KBM-7 (cell line): ENCODE measurements at places on chromosomes 12 and 14.

- no peak for DNase-seq
Measured at GRCh38 chr12:18897823-18898222, 159.9 kb downstream of the CAPZA3 start.

DNA sequence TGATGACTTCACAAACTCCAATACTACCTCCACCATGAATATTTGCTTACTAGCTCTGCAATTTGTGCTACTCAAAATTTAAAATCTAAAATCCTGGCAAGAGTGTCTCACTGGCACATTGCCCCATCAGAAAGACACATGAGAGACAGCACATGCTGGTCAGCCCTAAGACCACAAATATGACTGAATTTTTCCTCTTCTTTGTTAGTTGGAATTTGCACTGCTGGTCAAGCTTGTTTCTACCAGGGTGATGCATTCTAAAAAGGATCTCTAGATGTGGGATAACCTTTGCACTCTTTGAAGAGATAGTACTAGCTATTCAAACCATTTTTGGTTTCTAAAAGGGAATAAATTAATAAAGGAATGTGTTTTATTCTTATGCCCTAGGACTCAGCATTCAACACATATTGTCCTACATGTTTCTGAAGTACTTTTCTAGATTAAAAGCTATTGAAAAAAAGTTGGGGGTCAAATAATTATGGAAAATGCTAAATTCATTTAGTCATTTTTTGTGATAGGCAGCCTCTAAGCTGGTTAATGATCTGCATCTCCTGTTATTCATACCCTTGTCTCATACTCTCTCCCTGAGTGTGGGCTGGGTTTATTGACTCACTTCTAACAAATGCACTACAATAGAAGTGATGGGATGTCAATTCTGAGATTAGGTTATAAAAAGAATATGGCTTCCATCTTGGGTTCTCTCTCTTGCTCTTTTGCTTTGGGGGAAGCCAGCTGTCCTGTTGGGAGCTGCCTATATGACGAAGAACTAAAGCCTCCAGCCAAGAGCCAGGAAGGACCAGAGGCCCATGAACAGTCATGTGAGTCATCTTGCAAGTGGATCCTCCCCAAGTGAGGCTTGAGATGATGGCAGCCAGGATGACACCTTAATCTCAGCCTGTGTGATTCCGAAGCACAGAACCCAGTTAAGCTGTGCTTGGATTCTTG, 211.5 kb upstream of the CRY1 start:
- no peak for DNase-seq

- DNase-seq: peak; percentile 21
Measured at GRCh38 chr12:10362325-10362724, 27.5 kb downstream of the KLRK1 start.

GRCh38 chr12:62267026-62267425, 6.8 kb downstream of the USP15 start:
- DNase-seq: no peak

GRCh38 chr12:48972213-48972951, 847 bp upstream of the WNT10B start:
- DNase-seq: peak; percentile 54

DNA sequence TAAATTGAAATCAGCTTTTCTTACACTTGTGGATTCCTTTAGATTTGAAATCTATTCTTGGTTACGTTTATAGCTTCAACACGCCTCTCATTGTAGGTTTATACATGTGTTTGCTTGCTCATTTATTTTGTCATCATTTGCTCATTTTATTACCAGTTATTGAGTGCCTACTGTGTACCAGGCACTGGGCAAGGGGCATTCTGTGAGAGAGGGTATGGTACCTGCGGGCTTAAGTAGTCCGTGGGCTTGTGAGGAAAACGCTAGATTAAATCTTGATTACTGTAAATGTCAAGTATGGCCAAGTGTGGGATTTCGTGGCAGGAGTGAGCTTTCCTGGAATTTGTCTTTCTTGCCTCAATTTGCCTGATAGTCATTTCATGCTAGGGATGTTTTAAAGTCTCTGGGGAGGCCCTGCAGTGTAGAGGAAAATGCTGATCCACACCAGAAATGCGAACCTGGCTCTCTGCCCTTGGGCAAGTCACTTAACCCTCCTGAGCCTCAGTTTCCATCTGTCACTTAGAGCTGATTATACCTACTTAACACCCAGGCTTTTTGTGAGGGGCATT, 92.7 kb downstream of the CACNA1C start:
- DNase-seq: no peak

GRCh38 chr14:101473045-101473729, 88.1 kb upstream of the DIO3 start:
- DNase-seq: no peak

DNA sequence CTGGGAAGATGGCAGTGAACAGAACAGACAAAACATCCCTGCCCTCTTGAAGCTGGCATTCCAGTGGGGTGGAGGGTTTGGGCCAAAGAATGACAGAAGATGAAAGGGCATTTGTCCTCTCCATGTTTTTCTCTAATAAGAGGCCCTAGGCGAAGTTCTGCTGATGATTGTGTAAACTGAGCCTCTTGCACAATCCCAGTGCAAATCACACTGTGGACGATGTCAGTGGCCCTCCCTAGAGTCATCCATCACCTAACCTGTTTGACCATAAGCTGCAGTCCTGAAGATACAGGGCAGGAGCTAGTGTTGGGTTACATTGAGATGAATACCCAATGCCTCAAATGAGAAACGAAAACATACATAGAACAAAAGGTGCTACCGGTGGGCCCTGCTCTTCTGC, 622.4 kb upstream of the TBX3 start:
- no peak for DNase-seq

DNA sequence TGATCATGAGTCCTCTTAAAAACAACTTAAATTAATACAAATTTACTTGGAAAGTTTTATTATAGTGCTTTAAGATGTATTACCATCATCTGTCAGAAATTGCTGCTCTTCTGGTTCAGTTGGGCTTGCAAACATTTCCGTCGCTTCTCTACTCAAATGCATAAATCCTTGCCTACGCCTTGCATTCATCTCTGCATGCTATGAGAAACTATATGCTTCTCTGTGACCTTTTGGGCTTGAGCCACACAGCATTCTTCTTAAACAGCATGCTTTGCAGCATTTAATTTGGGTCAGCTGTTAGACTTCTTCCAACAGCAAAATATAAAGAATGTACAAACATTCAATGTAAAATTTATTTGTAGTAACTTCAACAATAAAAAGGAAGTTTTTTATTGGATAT, 305.7 kb upstream of the FLRT2 start:
- no peak for DNase-seq

DNA sequence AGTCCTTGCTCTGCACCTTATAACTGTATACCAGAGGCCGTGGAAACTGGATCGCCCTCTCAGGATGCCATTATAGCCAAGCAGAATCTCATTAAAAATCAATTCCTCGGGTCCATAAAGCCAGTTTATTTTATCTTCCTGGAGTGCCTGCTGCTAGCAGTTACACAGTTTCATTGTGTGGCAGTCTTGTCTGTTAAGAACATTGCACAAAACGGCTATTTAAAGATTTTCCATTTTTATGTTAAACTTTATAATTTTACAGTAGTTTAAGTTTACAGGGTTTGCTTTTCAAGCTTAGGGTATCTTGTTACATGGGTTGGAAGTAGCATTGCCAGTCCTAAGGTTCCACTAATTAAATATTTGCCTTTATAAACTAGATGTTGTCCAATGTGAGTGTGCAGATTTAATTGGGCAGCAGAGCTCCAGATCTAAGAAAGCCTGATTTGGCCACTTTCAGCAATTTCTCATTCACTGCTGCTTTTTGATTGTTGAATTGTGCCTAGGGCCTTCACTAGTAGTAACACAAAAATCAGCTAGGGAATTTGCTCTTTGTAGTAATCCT, 17.0 kb downstream of the TMEM30B start:
- no peak for DNase-seq

- DNase-seq: peak; percentile 70
Measured at GRCh38 chr14:100285021-100285912, 21.0 kb downstream of the SLC25A29 start.

- DNase-seq: no peak
Measured at GRCh38 chr14:105333613-105334364, 19.2 kb downstream of the PACS2 start.

- DNase-seq: no peak
Measured at GRCh38 chr14:34701808-34702207, 12.6 kb downstream of the CFL2 start.

DNA sequence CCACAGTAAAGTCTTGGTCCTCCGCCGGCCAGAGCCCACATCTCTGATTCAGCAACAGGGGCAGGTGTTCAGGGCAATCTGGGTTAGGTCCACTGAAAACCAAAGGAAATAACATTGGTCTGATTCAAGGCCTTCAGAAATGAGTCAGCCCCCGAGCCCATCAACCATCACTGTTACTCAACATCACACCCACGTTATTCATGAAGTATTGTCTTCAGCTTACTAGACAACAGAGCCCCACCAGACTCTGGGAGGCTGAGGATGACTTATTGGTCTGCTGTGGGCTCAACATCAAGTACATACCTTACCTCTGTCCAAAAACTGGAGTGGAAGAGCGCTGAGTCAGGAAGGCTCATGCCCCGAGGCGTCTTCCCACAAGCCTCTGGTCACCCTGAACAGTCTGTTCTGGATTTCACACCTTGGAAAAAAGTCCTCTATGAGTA, 97.5 kb downstream of the ZFP36L1 start:
- DNase-seq: no peak

- DNase-seq: no peak
Measured at GRCh38 chr14:86641310-86641709, 1111.4 kb downstream of the FLRT2 start.

DNA sequence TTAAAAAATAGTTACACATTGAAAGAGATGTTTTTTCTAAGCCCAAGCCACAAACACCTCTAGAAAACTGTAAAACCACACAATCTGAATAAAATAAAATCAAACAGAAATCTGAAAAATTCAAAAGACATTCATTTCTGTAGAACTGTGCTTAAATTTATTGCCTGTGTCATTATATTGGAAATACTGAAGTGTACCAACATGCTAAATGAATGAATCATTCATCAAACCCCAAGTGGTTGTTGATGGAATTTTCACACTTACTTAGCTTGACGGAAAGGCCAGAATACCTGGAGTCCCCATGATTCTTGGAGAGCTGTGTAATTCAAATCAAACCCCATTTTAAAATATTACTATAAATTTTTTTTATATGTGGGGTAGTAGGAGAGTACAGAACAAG, 2.7 kb downstream of the KITLG start:
- DNase-seq: no peak

- no peak for DNase-seq
Measured at GRCh38 chr14:32896979-32897697, 41.5 kb upstream of the NPAS3 start.

DNA sequence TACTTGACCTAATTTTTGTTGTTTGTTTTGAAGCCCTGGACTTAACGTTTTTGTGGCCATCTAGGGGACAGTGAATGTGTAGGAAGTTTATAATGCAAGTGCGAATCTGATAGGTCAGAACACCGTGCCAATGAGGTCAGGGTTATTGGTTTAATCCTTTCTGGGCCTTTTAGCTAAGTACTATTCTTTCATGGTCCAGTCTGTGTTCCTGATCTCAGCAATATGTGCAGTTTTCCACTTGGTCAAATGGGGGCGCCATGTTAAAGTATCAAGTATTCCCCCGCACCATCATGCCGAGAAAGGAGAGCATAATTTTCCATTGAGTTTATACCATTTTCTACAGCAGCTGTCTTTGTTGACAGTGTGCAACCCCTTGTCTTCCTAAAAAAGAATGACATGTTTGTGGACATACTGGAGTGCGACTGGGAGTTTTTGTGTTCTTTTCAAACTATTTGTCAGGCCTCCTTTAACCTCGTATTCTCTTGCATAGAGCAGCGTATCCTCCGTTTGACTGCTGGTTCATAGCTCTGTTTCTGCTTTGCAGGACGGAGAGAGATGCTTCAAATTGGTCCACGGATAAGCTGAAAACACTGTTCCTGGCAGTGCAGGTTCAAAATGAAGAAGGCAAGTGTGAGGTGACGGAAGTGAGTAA, 1.3 kb downstream of the AHSA1 start:
- DNase-seq: peak; percentile 83

DNA sequence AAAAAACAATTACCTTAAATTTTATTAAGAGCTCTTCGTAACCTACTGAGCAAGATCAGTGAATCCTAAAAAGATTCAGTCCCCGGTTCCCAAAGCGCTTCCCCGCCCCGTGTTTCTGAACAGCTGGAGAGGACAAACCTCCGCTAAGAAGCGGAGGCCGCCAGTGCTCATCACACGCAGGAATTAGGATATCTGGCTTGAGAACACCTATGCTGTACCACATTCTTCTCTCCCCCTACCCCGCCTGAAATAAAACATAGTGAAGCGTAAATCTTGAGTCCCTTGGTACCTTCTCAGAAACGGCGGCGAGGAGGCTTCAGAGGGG, 774 bp upstream of the WDR20 start:
- DNase-seq: no peak

GRCh38 chr12:122421187-122421820, 1.2 kb downstream of the CLIP1 start:
- peak; percentile 69 for DNase-seq

DNA sequence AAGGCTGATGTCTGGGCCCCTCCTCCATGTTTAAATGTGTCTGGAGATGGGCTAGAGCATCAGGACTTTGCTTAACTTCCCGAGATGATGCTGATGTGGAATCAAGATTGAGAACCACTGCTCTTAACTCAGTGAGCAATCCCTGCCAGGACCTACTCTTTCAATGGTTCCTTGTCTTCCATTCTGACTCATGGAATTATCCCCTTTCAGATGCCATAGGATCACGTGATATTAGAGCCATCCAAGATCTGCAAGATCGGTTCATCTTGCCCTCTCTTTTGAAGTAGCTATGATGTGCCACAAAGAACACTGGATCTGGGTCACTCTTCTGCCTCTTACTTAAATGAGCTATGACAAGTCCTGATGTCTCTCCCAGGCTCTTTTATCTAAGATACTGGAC, 96.8 kb downstream of the EXOC5 start:
- DNase-seq: no peak

DNA sequence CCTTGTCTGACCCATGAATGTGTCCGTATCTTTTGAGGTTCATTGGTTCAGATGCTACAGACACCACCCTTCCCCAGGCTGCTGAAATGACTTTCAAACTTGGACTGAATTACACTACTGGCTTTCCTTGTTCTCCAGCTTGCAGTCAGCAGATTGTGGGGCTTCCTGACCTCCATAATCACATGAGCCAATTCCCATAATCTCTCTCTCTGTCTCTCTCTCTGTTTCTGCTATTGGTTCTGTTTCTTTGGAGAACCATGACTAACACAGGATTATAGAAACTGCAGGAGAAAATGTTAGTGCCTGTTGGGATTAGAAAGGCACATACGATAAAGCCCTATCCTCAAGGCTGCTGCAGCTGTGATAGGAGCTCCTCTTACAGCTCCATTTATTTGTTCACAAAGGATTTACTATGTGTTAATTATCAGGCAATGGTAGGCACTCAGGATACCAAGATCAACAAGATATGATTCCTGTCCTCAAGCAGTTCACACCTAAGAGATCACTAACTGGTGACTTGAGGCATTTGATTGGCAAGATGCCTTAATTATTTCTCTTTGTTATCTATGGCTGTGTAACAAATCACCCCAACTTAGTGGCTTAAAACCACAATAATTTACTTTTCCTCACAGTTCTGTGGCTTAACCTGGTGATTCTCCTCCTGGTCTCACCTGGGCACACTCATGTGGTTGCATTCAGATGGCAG, 10.2 kb upstream of the NYNRIN start:
- no peak for DNase-seq
